ENCODE measurements at places on chromosomes 4 and X.

DNA sequence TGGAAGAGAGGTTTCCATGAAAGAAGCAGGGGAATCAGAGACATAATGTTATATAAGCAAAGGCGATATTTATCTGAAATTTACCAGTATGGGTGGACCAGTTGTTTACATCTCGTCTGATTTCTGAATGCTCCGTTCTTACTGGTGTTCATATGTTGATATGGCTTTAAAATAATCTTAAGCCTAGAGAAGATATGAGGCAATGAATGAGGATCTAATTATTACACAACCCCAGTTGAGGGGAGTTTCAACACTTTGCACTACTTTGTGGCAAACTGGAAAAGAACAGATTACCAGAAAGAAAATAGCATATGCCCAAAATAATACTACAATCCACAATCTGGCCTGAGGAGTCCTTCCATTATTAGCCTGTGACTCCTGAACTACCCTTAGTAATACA is 263.3 kb upstream of the MAGEB2 start:
- DNase-seq, result no peak

GRCh38 chrX:46545111-46546005 is at the start of gene ZNF674:
Gene ZNF674, minus strand, starts transcription at chrX:46545421. Its CDS starts 3,334 bp downstream, at chrX:46542087.
- DNase-seq, result peak; percentile 43

- no peak for DNase-seq
Measured at GRCh38 chr4:58301376-58301999, 1191.3 kb upstream of the IGFBP7 start.

DNA sequence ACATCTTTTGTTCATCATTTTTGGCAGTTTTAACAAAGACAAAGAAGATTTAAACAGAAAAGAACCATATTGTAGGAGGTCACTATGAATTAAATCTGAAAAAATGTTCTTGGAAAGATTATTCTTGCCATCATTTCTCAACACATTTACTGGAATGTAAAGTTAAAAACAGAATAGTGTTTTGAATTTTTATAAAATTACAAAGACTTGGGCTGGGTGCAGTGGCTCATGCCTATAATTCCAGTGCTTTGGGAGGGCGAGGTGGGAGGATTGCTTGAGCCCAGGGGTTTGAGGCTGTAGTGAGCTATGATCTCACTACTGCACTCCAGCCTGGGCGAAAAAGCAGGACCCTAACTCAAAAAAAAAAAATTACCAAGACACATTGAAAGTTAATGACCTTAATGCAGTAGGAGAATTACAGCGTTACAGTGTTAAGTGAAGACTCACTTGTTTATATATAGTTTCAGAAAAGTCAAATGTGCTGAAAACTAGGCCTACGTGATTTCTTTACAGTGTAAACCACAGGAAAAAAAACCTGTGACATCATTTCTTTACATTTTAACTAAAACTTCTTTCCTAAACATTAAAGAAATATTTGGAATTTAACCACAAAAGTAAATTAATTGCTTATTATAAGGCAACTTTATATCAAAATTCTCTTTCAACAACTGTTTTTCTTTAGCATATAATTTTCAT is 7.9 kb downstream of the FAM13A start:
- DNase-seq, result no peak

DNA sequence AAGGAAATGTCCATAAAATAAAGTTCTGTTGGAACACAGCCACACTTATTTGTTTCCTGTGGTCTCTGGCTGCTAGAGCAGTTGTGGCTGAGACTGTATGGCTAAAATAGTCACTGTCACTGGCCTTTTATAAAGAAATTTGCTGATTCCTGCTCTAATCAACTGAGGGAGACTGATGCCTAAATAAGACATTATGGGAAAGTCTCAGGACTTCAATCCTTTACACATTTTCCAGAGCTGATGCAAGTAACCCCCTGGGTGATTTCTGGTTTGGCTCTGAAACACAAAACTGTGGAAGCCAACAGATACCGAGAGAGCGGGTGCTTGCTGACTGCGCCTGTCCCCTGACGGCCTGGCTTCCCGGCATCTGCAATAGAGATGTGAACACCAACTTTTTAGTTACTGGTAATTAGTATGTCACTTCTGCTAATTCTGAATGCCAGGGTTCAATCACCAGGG is 64.0 kb downstream of the POLR2B start:
- DNase-seq, result no peak

GRCh38 chrX:13167481-13168231 is 123.2 kb upstream of the FAM9C start:
- no peak for DNase-seq

- no peak for DNase-seq
Measured at GRCh38 chrX:149909324-149910177, 19.8 kb upstream of the HSFX4 start.

DNA sequence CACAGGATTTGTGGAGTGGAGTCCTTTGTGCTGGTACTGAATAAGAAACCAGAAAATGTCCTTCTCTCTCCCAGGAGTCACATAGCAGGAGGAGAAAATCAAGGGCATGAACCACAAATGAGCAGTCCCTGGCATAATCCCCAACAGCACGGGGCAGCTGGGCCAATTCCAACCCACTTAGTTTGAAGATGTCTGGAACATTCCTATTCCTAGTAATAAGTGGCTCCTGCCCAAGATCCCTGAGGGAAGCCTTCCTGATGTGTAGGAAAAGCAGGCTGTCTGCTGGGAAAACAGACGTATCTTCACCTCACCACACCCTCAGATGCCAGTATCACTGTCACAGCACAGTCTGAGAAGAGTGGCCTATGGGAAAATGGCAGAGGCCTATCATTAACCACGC is 182.8 kb upstream of the MAP3K15 start:
- DNase-seq, result no peak

GRCh38 chr4:101153653-101154052 is 193.7 kb downstream of the PPP3CA start:
- no peak for DNase-seq

DNA sequence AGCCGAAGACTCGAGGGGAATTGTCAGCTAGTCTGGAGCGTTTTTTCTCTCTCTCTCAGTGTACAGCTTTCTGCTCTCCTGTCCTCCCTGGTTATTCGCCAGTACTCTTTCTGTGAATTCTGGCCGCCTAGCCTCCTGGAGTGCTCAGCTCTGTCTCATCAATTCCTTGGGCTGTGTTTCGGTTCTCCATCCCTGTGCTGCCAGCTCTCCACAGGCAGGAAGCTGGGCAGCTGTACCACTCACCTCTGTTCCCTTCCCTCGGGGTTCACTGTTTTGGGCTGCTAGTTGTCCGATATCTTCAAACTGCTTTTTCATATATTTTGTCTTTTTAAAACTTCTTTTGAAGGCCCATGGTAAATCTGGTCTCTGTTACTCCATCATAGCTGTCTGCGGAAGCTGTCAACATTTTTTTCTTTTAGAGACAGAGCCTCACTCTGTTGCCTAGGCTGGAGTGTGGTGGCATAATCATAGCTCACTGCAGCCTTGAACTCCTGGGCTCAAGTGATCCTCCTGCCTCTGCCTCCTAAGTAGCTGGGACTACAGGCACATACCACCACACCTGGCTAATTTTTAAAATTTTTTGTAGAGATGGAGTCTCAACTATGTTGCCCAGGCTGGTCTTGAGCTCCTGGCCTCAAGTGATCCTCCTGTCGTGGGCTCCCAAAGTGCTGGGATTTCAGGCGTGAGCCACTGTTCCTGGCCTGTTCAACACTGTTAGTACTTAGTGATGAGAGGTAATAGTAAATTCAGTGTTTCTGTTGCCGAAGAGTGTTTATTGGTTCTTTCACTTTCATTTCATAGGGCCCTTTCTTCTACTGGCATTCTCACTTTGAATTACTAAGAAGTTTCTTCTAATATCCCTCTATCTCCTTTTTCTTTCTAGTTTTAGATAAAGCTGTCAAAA is 18.6 kb downstream of the ZCCHC4 start:
- no peak for DNase-seq

GRCh38 chr4:119489305-119489704 is 139.3 kb downstream of the PDE5A start:
- no peak for DNase-seq

- no peak for DNase-seq
Measured at GRCh38 chr4:25182937-25183336, 22.7 kb upstream of the SEPSECS start.

- DNase-seq, result no peak
Measured at GRCh38 chr4:73860181-73860580, 7.1 kb downstream of the PF4V1 start.

GRCh38 chrX:73525928-73526690 is 36.9 kb upstream of the CHIC1 start:
- DNase-seq, result no peak

GRCh38 chr4:111836601-111837000 is 308.7 kb upstream of the FAM241A start:
- no peak for DNase-seq

- DNase-seq, result no peak
Measured at GRCh38 chr4:105631818-105632400, 76.6 kb downstream of the INTS12 start.

DNA sequence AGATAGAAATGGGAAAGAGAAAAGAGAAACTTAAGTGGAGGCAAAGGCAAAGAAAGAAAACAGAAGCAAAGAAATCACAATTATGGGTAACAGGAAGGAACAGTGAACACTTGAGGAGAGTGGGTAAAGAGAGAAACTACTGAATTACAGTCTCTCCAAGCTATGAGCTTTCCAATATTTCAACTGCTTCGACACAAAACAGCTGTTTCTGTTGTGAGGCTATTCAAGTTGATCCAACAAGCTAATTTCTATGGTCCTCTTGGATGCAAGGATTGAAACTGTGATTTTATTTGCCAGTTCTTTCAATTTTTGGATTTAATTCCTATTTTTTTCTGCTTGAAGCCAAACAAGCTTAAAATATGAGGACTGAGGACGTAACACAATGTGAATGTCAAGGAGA is 80.5 kb upstream of the ADGRA3 start:
- no peak for DNase-seq

- no peak for DNase-seq
Measured at GRCh38 chr4:158768555-158769174, at the start of gene FNIP2. Gene FNIP2, plus strand, starts transcription at chr4:158769026. Its CDS starts 187 bp downstream, at chr4:158769213.

DNA sequence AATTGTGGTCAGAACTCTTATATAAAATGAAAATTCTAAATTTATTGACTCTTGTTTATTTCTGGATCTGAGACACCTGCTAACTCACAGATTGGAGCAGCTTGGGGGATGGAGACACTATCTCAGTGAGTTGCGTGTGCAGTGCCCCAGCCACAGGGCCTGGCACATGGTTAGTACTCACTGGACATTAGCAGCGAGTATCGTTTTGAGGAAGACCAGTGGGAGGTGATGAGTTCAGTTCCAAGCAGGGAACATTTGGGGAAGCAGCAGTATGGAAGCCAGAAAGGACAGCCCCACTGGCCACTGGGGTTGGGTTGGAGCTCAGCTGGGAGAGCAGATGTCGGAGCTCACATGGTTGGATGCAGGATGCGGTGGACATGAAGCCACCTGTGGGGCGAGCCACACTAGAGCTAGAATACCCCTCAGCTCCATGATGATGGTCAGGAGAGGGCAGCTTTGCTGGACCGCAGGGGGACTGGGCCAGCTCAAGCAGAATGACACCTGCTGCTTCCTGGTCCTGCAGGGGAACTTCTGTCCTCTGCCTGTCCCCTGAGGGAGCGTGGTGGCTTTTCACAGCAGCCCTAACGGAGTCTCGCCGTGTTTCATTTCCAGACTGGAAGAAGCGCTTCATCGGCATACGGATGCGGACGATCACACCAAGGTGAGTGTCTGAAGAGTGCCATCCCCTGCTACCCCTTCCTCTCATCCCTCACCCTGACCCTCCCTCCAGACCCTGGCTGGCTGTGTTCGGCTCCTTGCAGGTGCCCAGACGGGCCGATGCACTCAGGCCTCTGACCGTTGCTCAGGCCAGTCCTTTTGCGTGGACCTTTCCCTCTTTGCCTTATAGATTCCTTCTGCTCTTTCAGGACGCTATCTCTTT is 32.5 kb downstream of the HTRA3 start:
- DNase-seq, result no peak

GRCh38 chrX:64867217-64867616 is 109.0 kb downstream of the ZC4H2 start:
- DNase-seq, result no peak

DNA sequence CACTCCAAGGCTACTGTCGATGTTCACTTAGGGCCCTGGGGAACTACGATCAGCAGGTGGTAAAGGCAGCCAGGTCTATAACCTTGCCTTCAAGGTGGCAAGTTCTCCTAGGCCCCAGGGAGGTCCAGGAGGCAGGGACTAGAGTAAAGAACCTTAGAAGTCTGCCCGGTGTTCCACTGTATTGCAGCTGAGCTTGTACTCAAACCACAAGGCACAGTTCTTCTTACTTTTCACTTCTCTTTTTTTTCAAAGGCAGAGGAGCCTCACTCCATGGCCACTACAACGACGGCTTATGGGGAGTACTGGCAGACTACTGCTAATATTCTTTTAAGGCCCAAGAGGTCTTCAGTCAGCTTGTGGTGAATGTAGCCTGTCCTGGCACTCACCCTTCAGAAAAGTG is 78.8 kb upstream of the GPR174 start:
- DNase-seq, result no peak

GRCh38 chr4:158006990-158007389 is 165.8 kb downstream of the GASK1B start:
- no peak for DNase-seq

DNA sequence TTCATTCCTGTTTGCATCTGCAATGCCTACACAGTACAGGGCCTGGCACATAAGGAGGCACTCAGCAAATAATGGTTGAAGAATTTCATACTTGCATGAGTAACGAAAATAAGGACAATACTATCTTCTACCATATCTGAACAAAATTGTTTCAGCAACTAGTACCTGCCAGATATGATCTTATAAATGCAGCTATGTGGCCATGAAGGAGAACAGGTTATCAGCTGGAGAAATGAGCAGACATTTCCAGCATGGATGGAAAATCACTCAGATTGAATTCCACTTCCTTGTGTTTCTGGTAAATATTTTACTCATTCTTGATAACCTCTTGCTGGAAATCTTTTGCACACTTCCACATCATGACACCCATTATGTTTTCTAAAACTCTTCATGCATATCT is 204.0 kb downstream of the ADAMTS3 start:
- no peak for DNase-seq

DNA sequence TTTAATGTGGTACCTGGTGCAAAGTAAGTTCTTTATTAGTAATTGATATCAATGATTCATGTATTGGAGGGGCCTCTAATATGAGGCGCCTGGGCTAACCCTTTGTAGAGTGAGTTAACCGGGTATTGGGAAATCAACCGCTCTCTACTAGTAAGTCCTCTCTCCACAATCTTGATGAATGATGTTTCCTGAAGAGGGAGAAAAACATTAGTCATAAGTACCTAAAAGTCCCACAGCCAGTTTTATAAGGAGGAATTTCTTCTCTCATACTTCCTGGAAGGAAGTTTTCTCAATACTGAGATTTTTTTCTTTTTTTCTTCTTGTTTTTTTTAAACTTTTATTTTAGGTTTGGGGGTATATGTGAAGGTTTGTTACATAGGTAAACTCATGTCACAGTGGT is 62.3 kb downstream of the AGTR2 start:
- no peak for DNase-seq

DNA sequence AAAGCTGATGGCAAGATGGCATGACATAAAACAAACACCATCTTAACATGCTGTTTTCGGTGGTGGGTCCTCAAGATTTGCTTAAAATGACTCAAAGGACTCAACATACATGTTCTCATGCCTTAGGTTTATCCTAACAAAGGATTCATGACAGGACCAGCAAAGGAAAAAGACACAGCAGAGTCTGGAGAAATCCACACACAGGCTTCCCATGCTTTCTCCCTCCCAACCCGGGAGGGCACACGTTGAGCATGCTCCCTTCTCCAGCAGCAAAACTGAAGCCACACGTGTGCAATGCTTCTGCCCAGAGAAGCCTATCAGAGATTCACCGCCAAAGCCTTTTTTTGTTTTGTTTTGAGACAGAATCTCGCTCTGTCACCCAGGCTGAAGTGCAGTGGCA is 39.9 kb downstream of the SAT1 start:
- no peak for DNase-seq

Data from BJ (cell line).